Left cardiac atrium (tissue), 4 donors: ENCODE measurements at places on chromosomes 12 and 14. TPM values are rescaled to one million over a fixed set of nuclear protein-coding genes. Genes with fewer than 3 reads are reported as not detected.

The NPFF gene
- not detected for total RNA-seq

DNA sequence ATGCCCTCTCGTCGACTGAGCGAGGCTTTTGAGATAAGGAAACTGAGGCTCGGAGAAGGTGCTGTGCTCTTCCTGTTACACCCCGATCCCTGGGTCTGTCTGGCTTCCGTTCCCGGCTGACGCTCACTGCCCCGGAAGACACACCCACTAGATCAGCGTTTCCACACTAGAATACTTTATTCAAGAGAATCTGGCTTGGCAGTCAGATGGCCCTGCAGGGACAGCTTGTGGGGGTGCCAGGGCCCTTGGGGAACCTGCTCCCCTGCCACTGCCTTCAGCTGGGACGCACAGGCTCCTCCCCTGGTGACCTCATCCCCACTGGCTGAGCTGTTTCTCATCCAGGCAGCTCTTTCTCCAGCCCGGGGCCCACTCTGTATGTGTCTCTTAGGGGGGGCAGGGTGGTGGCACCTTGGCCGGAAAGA, 13.7 kb downstream of the PGF start:
- DNase-seq, result peak; percentile 80

DNA sequence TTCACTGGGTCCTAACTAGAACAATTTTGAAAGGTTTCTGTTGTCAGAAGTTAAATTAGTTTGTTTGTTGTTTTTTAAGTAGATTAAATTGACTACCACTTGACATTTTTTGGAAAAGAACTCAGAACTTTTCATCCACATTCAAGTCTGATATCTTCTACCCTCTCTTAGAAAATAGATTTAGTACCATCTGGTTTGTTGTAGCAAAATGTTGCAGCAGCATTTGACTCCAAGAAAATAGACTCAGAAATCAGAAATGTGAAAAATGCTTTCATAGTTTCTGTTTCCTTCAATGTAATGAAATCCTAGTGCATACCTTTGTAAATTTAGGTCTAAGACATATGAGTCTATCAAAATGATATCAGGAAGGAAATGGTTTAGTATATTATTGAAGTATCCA, 256.3 kb upstream of the CLEC14A start:
- DNase-seq, result no peak

DNA sequence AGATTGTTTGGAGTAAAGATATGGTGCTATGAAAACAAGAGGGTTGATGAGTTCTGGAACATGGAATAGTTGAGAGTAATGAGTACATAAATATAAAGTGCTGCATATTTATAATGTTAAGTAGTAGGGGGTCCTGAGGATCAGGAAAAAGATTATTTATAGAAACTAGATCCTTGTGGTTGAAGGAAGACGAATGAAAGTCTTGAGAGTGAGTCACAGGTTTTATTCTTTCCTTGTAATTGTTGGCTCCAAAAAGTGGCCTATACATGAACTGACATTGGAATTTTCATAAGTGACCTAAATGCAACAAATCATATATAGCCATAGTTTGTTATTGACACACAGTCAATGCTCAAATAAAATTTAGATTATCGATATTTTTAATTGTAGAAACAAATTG, 440.4 kb upstream of the PRICKLE1 start:
- no peak for DNase-seq

DNA sequence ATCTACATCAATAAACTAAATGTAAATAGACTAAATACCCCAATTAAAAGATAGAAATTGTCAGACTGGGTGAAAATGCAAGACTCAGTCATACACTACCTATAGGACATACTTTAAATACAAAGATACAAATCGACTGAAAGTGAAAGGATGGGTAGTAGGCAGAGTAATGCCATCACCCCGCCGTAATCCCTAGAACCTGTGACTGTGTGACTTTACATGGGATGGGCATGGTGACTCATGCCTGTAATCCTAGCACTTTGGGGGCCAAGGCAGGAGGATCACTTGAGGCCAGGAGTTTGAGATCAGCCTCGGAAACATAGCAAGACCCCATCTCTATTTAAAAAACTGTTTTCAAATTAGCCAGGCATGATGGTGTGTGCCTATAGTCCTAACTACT, 2.6 kb upstream of the EVL start:
- DNase-seq, result no peak

The CLMN gene
- 13.2 TPM for total RNA-seq

GRCh38 chr12:116745554-116745953, 7.4 kb downstream of the RNFT2 start:
- no peak for DNase-seq

The BHLHE41 gene
- total RNA-seq, result 18.6 TPM

The BEST3 gene
- total RNA-seq, result 0.29 TPM

The PLXNC1 gene
- total RNA-seq, result 3.2 TPM

- DNase-seq, result no peak
These were observed 223.8 kb downstream of the EFCAB11 start for GRCh38 chr14:89730687-89731086.

DNA sequence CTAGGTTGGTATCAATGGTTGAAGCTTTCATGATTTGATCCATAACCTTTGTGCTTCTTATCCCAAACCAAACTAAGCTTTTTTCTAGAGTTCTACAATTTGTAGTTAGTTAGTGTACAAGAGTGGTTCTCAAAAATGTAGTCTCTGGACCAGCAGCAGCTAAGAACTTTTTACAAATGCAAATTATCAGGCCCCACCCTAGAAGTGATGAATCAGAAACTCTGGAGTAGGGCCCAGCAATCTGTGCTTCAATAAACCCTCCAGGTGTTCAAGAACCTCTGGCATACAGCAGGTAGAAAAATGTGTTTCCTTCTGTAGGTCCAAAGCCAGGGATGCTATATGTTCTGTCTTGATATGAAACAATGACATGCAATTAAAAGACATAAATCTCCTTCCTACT, 26.1 kb upstream of the ACTR6 start:
- no peak for DNase-seq

The ASIC1 gene
- 1.2 TPM for total RNA-seq

DNA sequence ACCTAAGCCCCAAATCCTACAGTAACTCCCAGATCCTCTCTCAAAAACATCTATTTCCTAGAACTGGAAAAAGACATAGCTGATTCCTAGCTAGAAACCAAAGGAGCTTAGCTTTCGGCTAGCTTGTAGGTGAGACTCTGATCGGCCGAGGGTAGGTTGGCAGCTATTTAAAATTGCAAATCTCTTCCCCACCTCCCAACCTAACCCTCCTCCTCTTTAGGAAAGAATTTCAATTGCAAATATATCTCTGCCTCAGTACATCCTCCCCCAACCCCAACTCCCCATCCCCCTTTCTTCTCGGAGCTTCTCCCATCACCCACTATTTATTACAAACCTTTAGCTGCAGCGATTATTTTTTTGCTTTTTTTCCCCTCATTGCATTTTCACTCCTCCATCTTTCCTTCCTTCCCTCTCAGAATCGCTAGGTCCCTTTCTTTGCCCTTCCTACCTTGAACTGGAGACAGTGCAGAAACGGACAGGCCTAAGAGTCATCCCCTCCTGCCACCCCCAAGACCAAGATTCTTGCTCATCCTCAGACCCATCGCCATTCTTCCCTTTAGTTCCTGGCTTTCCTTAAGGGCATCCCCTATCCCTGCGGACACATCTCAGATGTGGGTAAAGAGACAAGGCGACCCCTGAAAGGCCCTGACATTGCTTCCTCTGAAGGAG, 13.4 kb downstream of the ZFHX2 start:
- DNase-seq, result no peak
